ENCODE measurements at places on chromosomes 7 and 10. TPM values are rescaled to one million over a fixed set of nuclear protein-coding genes. Genes with fewer than 3 reads are reported as not detected.

- no peak for DNase-seq
- peak overlapping the region; percentile 30 for H3K4me3 ChIP-seq
- no peaks in the 10 kb centered on the region for H3K36me3 ChIP-seq
- H3K4me1 ChIP-seq = peaks cover 26% of the 10 kb centered on the region
- H3K27me3 ChIP-seq = no peaks in the 10 kb centered on the region
Measured at GRCh38 chr7:151088019-151088855, 2.0 kb downstream of the AGAP3 start.

SPRN gene
- 1.8 TPM for polyA plus RNA-seq

DNA sequence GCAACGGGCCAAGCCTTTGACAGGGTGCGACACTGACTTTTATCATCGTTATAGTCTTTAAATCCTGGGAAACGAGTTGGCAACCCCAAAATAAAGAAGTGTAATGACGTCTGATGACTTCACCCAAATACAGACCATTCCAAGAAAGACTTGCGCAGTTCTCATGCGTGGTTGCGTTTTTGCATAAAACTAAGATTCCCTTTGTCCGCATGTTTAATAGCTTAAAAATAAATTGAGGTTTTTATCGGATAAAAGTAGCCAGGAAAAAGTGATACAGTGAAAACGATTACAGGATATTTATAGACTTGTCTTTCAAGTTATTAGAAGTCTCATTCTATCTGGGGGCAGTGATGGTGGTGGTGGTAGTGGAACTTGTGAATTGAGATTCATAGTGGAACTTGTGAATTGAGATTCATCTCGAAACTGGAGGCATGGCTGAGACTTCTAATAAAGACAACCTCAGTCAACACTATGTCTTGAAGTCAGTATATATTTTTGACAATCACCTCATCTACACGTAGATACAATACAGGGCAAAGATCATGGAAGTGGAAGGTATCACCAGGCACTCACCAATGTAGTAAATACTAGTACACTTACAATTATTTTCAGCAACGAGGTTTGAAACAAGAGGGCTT lies 1.2 kb upstream of the NAMPT start:
- no peak overlapping the region for H3K4me3 ChIP-seq
- DNase-seq = peak; percentile 60
- peak overlapping the region; percentile 97 for H3K27ac ChIP-seq
- no peaks in the 10 kb centered on the region for H3K36me3 ChIP-seq
- H3K4me1 ChIP-seq = peaks cover 25% of the 10 kb centered on the region
- no peaks in the 10 kb centered on the region for H3K27me3 ChIP-seq

DNA sequence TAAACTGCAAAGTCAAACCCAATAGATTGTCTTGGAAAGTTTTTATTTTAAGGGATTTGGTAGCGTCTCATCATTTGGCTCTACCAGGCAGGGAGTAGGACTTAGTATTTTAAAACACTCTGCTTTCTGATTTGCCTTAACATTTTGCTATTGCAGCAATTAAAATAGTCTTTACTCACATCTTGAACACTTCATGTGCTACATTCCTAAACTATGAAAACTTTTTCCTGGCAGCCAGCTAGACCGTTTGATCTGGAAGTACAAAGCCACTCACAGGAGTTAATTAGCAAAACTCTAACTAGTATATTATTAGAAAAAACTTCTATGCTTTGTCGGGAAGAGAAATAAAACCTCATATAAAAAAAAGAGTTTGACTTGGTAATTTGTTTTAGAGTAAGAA lies 111.4 kb downstream of the TFPI2 start:
- H3K4me1 ChIP-seq = no peaks in the 10 kb centered on the region
- no peaks in the 10 kb centered on the region for H3K36me3 ChIP-seq

GRCh38 chr7:129012641-129013040 lies 42.3 kb downstream of the TNPO3 start:
- no peaks in the 10 kb centered on the region for H3K36me3 ChIP-seq
- DNase-seq = no peak
- no peak overlapping the region for H3K27ac ChIP-seq
- no peak overlapping the region for H3K4me3 ChIP-seq

DNA sequence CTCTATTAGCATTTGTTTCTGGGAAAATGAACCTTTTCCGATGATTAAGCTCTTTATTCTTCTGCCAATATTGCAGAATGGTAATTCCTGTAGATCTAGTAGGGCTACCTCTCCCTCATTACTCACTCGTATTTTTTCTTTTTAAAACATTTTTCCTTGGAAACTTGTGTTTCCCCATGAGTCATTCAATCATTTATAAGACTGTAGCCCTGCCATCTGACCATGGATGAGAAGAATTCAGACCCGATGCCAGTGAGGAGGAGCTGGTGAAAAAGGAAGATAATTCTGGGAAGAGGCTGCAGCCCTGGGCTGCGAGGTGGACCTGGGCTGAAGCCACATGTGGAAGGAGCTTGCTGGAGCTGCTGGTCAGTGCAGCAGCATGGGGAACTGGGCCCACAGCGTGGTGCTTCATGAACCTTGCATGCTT lies 242.8 kb downstream of the KLF6 start:
- no peak overlapping the region for H3K4me3 ChIP-seq
- no peaks in the 10 kb centered on the region for H3K36me3 ChIP-seq
- no peak overlapping the region for H3K27ac ChIP-seq
- H3K27me3 ChIP-seq = no peaks in the 10 kb centered on the region

GRCh38 chr10:111266165-111266564 lies 189.3 kb downstream of the ADRA2A start:
- DNase-seq = no peak
- no peaks in the 10 kb centered on the region for H3K4me1 ChIP-seq
- H3K4me3 ChIP-seq = no peak overlapping the region
- no peak overlapping the region for H3K27ac ChIP-seq
- H3K27me3 ChIP-seq = no peaks in the 10 kb centered on the region
- no peaks in the 10 kb centered on the region for H3K36me3 ChIP-seq

- H3K27ac ChIP-seq = no peak overlapping the region
- no peak overlapping the region for H3K4me3 ChIP-seq
- no peaks in the 10 kb centered on the region for H3K27me3 ChIP-seq
- no peak for DNase-seq
- H3K36me3 ChIP-seq = no peaks in the 10 kb centered on the region
Measured at GRCh38 chr10:104308439-104308903, 29.8 kb downstream of the ITPRIP start.

JCAD gene
- polyA plus RNA-seq = 17.1 TPM

DNA sequence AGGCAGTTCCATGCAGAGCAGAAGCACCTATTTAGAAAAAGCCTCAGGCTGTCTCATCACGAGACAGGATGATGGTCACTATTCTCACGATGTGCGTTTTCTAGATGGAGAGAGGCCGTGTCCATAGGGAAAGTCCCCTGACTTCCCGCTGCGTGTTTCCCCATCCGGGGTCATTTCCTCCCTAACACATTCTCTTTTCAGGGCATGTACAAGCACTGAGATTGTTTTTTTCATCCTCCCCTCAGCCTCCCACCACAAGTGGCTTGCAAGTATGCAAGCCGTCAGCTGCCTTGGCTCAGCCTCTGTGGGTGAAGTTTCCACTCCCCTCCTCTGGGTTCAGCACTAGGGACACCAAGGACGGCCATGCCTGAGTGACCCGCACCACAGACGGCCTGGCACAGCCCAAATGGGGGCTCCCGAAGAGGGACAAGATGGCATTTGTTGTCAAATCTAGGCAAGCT lies 2.7 kb upstream of the CALML5 start:
- no peak overlapping the region for H3K27ac ChIP-seq
- no peaks in the 10 kb centered on the region for H3K4me1 ChIP-seq
- DNase-seq = no peak
- no peaks in the 10 kb centered on the region for H3K36me3 ChIP-seq

GRCh38 chr10:71323407-71323806 lies 4.3 kb downstream of the SLC29A3 start:
- H3K36me3 ChIP-seq = no peaks in the 10 kb centered on the region
- H3K27ac ChIP-seq = no peak overlapping the region
- H3K4me1 ChIP-seq = no peaks in the 10 kb centered on the region
- no peaks in the 10 kb centered on the region for H3K27me3 ChIP-seq
- no peak overlapping the region for H3K4me3 ChIP-seq
- DNase-seq = no peak

GRCh38 chr10:103881416-103882284 lies 26.3 kb upstream of the SH3PXD2A start:
- no peak overlapping the region for H3K4me3 ChIP-seq
- H3K36me3 ChIP-seq = peaks cover 44% of the 10 kb centered on the region
- no peak for DNase-seq
- no peaks in the 10 kb centered on the region for H3K4me1 ChIP-seq
- peak overlapping the region; percentile 78 for H3K27ac ChIP-seq

VSTM4 gene
- polyA plus RNA-seq = 57.1 TPM

DNA sequence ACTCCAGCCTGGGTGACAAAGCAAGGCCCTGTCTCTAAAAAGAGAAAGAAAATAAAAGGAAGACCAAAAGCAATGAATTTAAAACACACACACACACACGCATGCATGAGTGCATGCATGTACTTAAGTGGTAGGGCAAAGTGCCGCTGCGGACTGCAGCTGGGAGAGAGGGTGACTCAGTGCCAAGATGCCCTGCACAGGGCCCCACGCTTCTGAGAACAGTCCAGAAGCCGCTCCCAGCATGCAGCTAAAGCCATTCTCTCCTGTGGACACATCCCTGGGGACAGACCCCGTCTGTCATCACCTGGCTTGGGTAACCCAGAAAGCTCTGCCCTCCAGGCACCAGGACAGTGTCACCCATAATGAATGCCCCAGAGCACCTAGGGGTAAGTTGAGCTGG lies 61.0 kb upstream of the MYL10 start:
- no peaks in the 10 kb centered on the region for H3K36me3 ChIP-seq
- no peaks in the 10 kb centered on the region for H3K27me3 ChIP-seq
- DNase-seq = no peak
- peaks cover 11% of the 10 kb centered on the region for H3K4me1 ChIP-seq

GRCh38 chr10:18252086-18252485 lies 111.9 kb downstream of the CACNB2 start:
- H3K27ac ChIP-seq = no peak overlapping the region
- H3K36me3 ChIP-seq = no peaks in the 10 kb centered on the region
- no peaks in the 10 kb centered on the region for H3K27me3 ChIP-seq

GRCh38 chr7:74372511-74373111 lies 81.1 kb upstream of the GTF2IRD1 start:
- no peaks in the 10 kb centered on the region for H3K36me3 ChIP-seq
- DNase-seq = no peak
- H3K4me1 ChIP-seq = peaks cover 6% of the 10 kb centered on the region
- no peak overlapping the region for H3K4me3 ChIP-seq
- no peak overlapping the region for H3K27ac ChIP-seq
- no peaks in the 10 kb centered on the region for H3K27me3 ChIP-seq

DNA sequence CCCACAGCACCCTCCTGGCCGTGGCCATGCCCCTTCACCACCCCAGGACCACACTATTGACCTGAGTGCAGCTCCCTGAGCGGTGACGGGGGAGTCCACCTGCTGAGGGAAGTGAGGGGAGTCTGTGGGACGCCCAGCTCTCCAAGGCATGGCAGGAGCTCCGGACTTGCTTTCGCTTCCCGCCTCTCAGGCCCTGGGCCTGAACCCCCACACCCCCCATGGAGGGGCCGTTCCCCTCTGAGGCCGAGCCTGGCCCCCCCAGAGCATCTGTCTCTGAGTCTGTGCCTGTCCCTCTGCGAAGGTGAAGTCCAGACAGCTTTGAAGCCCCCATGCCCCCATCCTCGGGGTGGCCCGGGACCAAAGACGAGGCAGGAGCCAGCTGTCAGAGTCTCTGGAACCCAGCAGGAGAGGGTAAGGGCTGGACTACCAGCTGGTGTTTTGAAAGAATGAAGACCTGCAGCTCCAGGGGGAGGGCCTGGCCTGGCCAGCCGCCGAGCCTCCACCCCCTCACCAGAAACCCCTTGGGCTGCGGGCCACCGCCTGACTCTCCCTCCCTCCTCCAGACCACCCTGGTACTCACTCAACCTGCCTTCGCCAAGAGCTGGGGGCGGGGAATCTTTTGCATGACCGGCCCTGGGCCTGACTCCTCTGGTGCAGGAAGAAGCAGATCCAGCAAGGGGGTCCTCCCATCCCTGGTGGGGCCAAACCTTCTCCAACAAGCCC lies 114.0 kb downstream of the PDGFA start:
- no peaks in the 10 kb centered on the region for H3K4me1 ChIP-seq
- H3K27me3 ChIP-seq = peaks cover 2% of the 10 kb centered on the region
- no peak overlapping the region for H3K27ac ChIP-seq
- H3K4me3 ChIP-seq = no peak overlapping the region
- DNase-seq = no peak

HTR7 gene
- 0.08 TPM for polyA plus RNA-seq

- no peak overlapping the region for H3K4me3 ChIP-seq
- peaks cover 14% of the 10 kb centered on the region for H3K4me1 ChIP-seq
- H3K27me3 ChIP-seq = peaks cover 14% of the 10 kb centered on the region
- no peak overlapping the region for H3K27ac ChIP-seq
Measured at GRCh38 chr7:157282141-157282801, 54.5 kb upstream of the DNAJB6 start.

GRCh38 chr7:81684514-81685269 lies 85.2 kb downstream of the HGF start:
- H3K27ac ChIP-seq = peak overlapping the region; percentile 52
- H3K27me3 ChIP-seq = no peaks in the 10 kb centered on the region
- peak; percentile 93 for DNase-seq
- no peaks in the 10 kb centered on the region for H3K36me3 ChIP-seq
- no peaks in the 10 kb centered on the region for H3K4me1 ChIP-seq

GNG11 gene
- 39.0 TPM for polyA plus RNA-seq

GRCh38 chr7:42960762-42961161 lies 28.6 kb downstream of the MRPL32 start:
- no peak overlapping the region for H3K27ac ChIP-seq
- H3K4me1 ChIP-seq = no peaks in the 10 kb centered on the region
- H3K36me3 ChIP-seq = no peaks in the 10 kb centered on the region
- H3K4me3 ChIP-seq = no peak overlapping the region

FAM25A gene
- polyA plus RNA-seq = 4.3 TPM

DNA sequence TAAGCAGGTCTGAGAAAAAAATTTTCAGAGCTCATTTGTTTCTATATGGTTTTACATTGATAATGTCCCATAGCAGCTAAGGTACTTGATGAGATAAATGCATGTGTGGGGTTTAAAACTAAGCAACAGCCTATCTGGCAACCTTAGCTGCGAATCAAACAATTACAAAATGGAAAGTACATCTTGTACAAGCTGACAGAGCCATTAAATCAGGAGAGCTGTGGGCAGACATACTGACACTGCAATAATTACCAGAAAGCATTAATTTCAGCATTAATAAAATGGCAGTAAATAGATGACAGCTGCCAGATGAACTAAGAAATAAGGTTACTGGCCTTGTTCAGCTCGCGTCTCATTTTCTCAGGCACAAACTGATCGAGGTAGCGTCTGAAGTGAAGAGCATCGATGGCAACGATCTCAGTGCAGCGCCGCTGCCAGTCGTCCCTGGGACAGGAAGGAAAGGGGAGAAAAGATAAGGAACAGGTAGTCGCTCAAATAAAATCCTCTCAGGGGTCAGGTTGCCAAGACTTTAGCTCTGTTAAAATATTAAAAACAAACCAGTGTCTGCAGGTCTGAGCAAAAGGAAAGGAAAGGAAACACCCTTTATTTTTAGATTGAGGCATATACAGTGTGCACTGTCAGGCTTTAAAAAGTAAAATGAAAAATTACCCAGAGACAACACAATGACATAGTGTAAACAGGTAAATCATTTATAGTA lies 79.7 kb upstream of the OGDHL start:
- peak; percentile 61 for DNase-seq
- H3K4me3 ChIP-seq = no peak overlapping the region
- H3K4me1 ChIP-seq = no peaks in the 10 kb centered on the region
- H3K27me3 ChIP-seq = no peaks in the 10 kb centered on the region

Measured in adrenal gland (tissue), 19 donors.